ENCODE measurements at places on chromosomes 1 and 21.

DNA sequence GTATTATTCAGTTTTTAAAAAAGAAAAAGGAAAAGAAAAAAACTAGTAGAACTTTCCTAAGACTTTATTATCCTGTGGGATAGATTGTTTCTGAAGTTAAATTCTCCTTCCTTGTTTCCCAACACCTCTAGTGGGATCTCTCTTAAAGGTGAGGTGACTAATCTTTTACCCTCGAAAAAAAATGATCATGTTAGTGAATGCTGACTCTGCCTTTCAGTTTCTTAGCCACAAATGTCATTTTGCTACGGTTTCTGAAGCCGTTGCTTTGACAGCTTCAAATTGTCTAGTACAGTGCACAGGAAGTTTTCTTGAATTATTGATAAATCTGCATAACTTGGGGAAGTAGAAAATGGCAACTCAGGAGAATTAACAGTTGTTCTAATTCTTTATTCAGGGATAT lies 13.0 kb upstream of the NEK7 start:
- DNase-seq = no peak

- DNase-seq = no peak
Observed at GRCh38 chr1:44437107-44437716, 32.2 kb downstream of the RNF220 start.

- no peak for DNase-seq
Observed at GRCh38 chr1:84436876-84437655, 38.8 kb downstream of the DNASE2B start.

GRCh38 chr1:243213045-243213787 lies 41.9 kb downstream of the CEP170 start:
- DNase-seq = no peak

DNA sequence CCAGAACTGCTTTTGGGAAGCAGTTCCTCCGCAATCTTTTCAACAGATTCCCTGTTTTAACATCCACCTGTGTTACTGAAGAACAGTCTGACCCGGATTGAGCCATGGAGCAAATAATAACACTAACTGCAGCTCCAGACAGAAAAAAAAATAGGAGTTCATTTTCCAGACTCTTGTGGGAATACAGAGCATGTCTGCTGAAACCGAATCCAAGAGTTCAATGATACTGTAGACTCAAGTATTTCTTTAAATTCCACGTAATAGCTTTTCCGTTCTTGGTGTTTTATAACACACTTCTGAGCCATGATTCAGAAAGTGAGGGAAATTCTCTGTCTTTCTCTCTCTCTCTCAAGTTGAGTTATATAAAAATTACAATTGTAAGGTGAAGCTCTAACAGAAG lies 60.6 kb downstream of the DDAH1 start:
- no peak for DNase-seq

DNA sequence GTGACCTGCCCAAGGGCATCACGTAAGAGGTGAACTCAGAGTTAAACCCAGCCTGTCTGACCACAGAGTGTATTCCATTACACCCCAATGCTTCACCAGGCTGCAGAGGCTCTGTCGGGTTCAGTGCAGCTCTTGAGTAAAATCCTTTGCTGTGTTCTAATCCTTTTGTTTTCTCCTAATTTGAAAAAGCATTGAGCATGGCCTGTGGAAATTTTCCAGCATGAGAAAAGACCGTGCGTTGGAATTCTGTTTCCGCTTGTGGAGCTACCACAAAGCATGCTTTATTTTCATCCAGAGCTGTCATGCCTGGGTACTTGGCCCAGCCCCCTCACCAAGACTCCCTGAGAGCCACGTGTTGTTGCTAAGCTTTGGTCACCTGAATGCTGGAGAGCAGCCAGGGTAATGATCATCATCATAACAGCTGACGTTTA lies 317.6 kb downstream of the PRDM2 start:
- no peak for DNase-seq

- DNase-seq = no peak
Observed at GRCh38 chr1:3618531-3618880, 6.3 kb upstream of the TPRG1L start.

- DNase-seq = no peak
Observed at GRCh38 chr1:118306851-118307250, 121.8 kb upstream of the SPAG17 start.

- DNase-seq = no peak
Observed at GRCh38 chr1:225453797-225454648, 26.2 kb upstream of the LBR start.

DNA sequence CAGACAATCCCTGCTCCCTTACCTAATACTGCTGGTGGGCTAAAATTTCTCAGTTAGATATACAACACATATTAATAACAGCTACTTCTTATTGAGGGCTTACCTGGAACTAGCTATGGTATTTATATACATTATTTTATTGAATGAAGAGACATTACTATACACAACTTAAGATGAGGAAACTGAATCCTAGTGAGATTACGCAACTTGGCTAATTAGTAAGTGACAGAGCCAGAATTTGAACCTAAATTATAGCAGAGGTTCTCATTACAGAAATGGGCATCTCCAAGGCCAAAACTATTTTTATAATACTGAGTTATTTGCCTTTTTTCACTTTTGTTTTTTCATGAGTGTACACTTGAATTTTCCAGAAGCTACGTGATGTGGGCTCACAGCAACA lies 44.5 kb upstream of the SMYD2 start:
- DNase-seq = no peak

DNA sequence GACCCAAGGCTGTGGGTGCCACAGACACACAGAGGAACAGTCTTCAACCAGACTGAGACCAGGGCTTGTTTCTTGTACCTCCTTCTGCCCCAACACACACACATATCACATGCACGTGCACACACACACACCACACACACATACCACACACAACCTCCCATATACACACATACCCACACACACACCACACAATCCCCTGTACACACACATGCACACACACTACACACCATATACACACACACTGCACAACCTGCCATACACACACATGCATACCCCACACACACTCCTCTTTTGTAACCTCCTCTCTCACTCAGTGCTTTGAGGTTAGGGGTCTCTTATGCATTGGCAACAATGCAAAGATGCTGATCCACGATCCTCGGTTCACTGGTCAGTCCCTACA lies 217.0 kb downstream of the AJAP1 start:
- no peak for DNase-seq

- DNase-seq = no peak
Observed at GRCh38 chr1:34272152-34272551, 95.4 kb downstream of the C1orf94 start.

DNA sequence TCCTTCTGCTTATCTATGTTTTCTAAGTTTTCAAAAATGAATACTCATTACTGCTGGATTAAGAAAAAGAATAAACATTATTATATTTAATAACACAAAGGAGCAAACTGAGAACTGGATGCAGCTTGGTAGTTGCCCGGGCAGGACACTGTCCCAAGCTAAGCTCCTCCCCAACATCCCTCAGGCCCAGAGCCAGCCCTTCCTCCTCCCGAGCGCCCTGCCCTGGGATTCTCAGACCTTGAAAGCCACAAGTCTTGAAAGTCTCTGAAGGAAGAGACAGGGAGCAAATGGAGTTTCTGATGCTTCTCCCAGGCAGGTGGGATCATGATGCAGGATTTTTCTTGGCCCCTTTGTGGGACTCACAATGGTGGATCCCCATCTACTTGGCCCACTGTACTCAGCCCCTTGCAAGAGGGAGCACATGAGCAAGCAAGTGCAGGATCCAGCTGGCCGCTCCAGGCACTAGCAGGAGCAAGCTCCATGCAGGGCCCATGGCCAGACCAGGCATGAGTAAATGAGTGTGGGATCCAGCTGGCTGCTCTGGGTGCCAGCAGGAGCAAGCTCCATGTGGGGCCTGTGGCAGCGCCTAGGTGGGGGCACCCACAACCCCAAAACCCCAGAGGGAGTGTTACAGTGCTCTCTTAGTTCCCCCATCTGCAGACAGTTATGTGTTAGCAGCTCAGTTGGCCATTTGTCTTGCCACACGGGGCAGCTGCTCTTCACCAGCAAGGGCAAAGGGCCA lies 32.1 kb upstream of the RAB4A start:
- no peak for DNase-seq

GRCh38 chr1:45644661-45645060 lies 20.8 kb upstream of the CCDC17 start:
- no peak for DNase-seq

DNA sequence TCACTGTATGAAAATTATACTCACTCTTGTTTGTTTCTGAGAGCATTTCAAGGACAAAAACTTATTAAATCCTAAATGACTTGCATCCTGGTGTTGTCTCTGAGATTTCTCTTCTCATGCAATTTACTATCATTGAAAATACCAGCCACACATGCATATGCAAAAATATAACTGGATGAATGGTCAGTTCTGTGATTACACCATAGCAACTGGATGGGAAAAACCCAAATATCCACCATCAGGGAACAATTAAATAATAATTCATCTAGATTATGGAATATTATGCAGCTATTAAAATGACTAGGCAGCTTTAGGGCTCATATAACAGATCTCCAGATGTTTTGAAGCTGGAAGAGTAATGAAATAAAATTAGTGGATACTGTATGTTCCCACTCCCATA lies 11.6 kb upstream of the DSCAM start:
- DNase-seq = no peak

DNA sequence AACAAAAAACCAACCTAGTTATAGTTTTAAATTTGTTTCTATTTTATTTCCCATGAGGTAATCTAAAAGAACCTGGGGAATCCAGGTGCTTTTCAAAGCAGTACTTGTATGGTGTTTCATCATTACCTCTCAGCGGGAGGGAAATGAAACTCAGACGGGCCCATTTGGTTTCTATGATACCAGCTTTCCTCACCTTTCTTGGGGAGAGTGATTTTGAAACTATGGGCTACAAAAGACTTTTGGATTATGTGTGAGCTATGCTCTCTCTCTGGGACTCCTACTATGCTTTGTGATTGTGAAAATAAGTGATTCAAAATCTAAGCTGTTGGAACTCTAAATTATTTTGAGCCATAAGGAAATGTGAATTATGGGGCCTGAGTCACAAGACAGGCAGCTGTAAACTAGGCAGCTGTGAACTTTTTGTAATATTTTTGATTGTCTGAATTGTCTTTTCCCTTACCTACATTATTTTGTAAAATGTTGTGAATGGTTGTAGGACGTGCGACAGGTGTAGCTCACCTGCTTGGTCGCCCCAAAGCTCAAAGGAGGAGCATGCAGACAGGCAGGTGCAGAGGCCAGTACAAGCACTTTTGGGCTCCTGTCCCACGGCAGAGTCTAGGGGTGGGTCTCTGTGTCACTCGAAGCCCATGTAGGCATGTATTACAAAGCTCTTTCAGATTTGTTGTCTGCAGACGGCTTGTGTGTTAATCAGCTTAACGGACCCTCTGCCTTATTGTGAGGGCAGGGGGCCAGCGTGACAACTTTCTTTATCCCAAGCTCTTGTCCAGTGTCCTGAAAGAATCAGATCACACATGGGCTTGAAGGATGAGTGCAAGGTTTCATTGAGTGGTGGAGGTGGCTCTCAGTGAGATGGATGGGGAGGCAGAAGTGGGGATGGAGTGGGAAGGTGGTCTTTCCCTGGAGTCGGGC lies 64.8 kb upstream of the BACH1 start:
- DNase-seq = no peak

- no peak for DNase-seq
Observed at GRCh38 chr1:53696571-53696970, 42.4 kb downstream of the GLIS1 start.

- DNase-seq = no peak
Observed at GRCh38 chr1:207946756-207947155, 35.8 kb upstream of the CD34 start.

- DNase-seq = peak; percentile 40
Observed at GRCh38 chr1:211260141-211261107, 1.3 kb downstream of the RCOR3 start.

- no peak for DNase-seq
Observed at GRCh38 chr1:94079080-94079940, 41.6 kb downstream of the ABCA4 start.

DNA sequence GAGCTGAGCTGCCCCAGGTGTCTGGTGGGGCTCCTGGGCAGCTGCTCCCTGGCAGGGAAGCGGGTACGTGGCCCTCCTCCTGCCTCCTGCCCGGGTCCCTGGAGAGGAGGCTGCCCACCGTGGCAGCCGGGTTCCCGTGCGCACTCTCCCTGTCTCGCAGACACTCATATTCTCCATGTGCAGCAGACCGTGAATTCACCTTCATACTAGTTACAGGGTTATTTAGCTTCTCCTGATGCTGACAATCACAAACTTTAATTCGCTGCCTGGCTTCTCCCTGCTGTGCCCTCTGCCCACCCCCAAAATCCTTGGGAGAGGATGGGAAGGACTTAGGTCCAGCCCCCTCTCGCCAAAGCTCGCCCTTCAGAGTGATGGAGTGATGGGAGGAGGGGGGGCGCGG lies 95.3 kb downstream of the CASZ1 start:
- no peak for DNase-seq

- no peak for DNase-seq
Observed at GRCh38 chr1:147586414-147586813, 45.1 kb downstream of the BCL9 start.

DNA sequence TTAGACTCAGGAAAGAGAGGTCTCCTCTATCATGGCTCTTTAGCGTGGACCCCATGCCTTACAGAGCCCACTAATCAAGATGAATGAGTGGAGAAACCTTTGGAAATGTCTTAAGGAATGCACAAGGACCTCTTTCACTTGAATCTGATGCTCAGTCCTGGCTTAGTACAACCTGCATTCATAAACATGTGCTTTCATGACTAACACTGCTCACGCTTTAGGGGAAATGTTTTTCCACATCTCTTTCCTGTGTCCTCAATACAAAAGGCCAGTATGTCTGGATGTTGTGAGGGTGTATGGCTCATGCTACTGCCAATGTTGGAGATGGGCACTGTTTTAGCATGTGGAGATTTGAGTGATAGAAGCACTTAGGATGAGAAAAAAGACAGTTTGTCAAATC lies 14.2 kb upstream of the GNG12 start:
- no peak for DNase-seq

DNA sequence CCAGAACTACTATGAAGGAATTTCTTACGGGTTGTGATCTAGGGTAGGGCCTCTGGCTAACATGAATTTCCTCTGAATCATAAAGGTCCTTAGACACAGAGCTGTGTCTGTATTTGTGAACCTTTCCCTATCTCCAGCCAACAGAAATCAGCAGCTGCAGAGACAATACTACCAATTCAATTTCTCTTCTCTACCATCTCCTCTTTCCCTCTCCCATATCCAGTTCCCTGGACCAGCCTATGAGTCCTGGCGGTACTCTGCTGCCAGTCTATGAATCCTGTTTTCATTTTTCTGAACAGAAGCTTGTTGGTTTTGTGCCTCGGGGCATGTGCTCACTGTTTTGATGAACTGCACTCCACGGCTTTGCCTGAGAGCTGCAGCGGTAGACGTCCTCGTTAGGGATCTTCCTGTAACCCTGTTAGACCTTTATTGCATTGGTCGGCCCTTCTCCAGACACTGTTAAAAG lies 458.0 kb upstream of the VAMP3 start:
- no peak for DNase-seq

- no peak for DNase-seq
Observed at GRCh38 chr1:234918961-234919761, 209.5 kb downstream of the TOMM20 start.

GRCh38 chr1:56063461-56063860 lies 515.9 kb downstream of the PLPP3 start:
- no peak for DNase-seq

Data from stimulated activated CD8-positive, alpha-beta memory T cell treated with anti-CD3 and anti-CD28 coated beads, Interleukin-7, amount 100 ng/mL, for 4 hours (primary cell).